ENCODE measurements at places on chromosomes 1 and 21.
A peak's percentile ranks its signal among the peaks of the same experiment; 100 is the strongest.

- no peak overlapping the region for H3K27ac ChIP-seq
- H3K36me3 ChIP-seq = no peaks in the 10 kb centered on the region
- no peaks in the 10 kb centered on the region for H3K4me1 ChIP-seq
- no peak overlapping the region for H3K4me3 ChIP-seq
Measured at GRCh38 chr1:84693785-84694184, 3.5 kb upstream of the SSX2IP start.

GRCh38 chr1:48677306-48678287, 99.1 kb downstream of the BEND5 start:
- no peaks in the 10 kb centered on the region for H3K36me3 ChIP-seq
- peaks cover 4% of the 10 kb centered on the region for H3K4me1 ChIP-seq
- peak; percentile 54 for DNase-seq
- H3K27ac ChIP-seq = no peak overlapping the region
- H3K4me3 ChIP-seq = no peak overlapping the region

DNA sequence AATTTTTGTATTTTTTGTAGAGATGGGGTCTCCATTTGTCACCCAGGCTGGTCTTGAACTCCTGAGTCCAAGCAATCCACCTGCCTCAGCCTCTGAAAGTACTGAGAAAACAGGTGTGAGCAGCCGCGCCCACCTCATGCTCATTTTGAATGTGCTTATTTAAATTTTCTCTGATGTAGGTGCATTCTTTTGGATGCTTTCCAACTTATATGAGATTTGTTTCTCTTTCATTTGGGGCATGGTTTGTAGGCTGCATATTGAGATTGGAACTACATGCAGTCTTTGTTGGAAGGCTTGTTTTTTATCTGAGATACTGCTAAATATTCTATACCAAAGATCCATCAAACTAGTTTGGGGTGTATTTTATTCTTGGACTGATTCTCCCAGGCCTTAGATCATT, 81.0 kb upstream of the IVNS1ABP start:
- peaks cover 3% of the 10 kb centered on the region for H3K4me1 ChIP-seq
- no peak for DNase-seq
- H3K4me3 ChIP-seq = no peak overlapping the region

- no peaks in the 10 kb centered on the region for H3K27me3 ChIP-seq
- H3K4me3 ChIP-seq = peak overlapping the region; percentile 88
- peaks cover 57% of the 10 kb centered on the region for H3K36me3 ChIP-seq
- DNase-seq = no peak
Measured at GRCh38 chr1:156213644-156213966, 798 bp downstream of the PMF1 start.

GRCh38 chr1:89462250-89462649, 62.4 kb upstream of the LRRC8B start:
- H3K27me3 ChIP-seq = no peaks in the 10 kb centered on the region
- H3K4me3 ChIP-seq = no peak overlapping the region
- H3K36me3 ChIP-seq = no peaks in the 10 kb centered on the region
- no peak for DNase-seq
- no peaks in the 10 kb centered on the region for H3K4me1 ChIP-seq

DNA sequence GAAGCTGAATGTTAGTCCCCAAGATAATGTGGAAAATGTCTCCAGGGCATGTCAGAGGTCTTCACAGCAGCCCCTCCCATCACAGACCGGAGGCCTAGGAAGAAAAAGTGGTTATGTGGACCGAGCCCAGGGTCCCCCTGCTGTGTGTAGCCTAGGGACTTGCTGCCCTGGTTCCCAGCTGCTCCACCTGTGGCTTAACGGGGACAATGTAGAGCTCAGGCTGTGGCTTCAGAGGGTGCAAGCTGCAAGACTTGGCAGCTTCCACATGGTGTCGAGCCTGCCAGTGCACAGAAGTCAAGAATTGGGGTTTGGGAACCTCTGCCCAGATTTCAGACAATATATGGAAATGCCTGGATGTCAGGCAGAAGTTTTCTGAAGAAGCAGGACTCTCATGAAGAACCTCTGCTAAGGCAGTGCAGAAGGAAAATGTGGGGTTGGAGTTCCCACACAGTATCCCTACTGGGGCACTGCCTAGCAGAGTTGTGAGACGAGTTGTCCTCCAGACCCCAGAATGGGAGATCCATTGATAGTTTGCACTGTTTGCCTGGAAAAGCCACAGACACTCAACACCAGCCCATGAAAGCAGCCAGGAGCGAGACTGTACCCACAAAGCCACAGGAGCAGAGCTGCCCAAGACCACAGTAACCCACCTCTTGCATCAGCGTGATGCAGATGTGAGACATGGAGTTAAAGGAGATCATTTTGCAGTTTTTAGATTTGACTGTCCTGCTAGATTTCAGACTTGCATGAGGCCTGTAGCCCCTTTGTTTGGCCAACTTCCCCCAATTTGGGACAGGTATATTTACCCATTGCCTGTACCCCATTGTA, 204.9 kb downstream of the MRPL39 start:
- DNase-seq = no peak
- H3K27me3 ChIP-seq = no peaks in the 10 kb centered on the region
- no peak overlapping the region for H3K4me3 ChIP-seq
- H3K27ac ChIP-seq = no peak overlapping the region

GRCh38 chr1:176183618-176184017, 23.5 kb downstream of the COP1 start:
- no peak overlapping the region for H3K27ac ChIP-seq
- H3K36me3 ChIP-seq = no peaks in the 10 kb centered on the region
- H3K4me3 ChIP-seq = no peak overlapping the region
- no peak for DNase-seq
- no peaks in the 10 kb centered on the region for H3K27me3 ChIP-seq

DNA sequence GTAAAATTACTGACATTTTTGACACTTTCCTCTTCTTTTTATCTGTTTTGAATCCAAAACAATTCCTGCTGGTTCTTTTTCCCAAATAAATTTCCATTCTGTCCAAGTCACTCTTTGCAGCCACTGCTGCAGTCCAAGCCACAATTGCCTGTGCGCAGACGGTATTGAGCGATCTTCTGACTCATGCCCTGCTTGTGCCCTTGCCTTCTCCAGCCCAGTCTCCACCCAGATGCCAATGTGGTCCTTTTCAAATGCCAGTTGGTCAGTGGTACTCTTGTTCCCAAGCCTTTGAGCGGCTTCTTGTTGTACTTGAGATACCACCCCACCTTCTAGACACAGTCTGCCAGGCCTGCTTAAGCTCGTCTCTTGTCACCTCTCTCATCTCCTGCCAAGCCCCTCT, 78.9 kb downstream of the CAMTA1 start:
- H3K4me1 ChIP-seq = peaks cover 24% of the 10 kb centered on the region
- no peaks in the 10 kb centered on the region for H3K27me3 ChIP-seq
- H3K27ac ChIP-seq = no peak overlapping the region

DNA sequence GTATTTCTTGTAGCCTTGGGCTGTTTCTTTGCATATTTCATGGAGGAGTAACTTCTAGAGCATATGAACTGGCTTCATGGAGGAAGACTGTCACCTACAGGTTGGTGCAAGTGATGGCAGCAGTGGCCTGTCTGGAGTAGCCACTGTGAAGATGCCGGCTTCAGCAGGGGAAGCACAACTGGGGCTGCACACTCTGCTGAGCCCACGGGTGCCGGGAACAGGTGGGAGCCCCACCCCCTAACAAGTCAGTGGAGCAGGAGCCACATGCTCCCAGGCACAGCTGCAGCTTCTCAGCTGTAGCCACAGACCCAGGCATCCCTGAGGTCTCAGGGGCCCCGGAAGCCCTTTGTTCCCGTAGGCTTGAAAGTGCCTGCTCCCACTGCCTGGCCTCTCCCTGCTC, 43.2 kb upstream of the C1orf185 start:
- H3K36me3 ChIP-seq = no peaks in the 10 kb centered on the region
- no peaks in the 10 kb centered on the region for H3K4me1 ChIP-seq
- DNase-seq = no peak
- H3K4me3 ChIP-seq = peak overlapping the region; percentile 37
- no peak overlapping the region for H3K27ac ChIP-seq

GRCh38 chr1:109365642-109366204, 32.0 kb downstream of the SORT1 start:
- no peaks in the 10 kb centered on the region for H3K27me3 ChIP-seq
- DNase-seq = no peak
- H3K4me1 ChIP-seq = no peaks in the 10 kb centered on the region
- peaks cover 8% of the 10 kb centered on the region for H3K36me3 ChIP-seq
- H3K4me3 ChIP-seq = no peak overlapping the region

- H3K27me3 ChIP-seq = no peaks in the 10 kb centered on the region
- no peak overlapping the region for H3K27ac ChIP-seq
- H3K4me1 ChIP-seq = no peaks in the 10 kb centered on the region
- DNase-seq = no peak
- H3K4me3 ChIP-seq = no peak overlapping the region
- no peaks in the 10 kb centered on the region for H3K36me3 ChIP-seq
Measured at GRCh38 chr1:89666640-89667039, 33.7 kb downstream of the LRRC8C start.

- peaks cover 5% of the 10 kb centered on the region for H3K4me1 ChIP-seq
- H3K4me3 ChIP-seq = no peak overlapping the region
- H3K27ac ChIP-seq = no peak overlapping the region
- H3K27me3 ChIP-seq = no peaks in the 10 kb centered on the region
Measured at GRCh38 chr1:219179293-219179692, 5.6 kb downstream of the LYPLAL1 start.

- no peak overlapping the region for H3K4me3 ChIP-seq
- no peaks in the 10 kb centered on the region for H3K4me1 ChIP-seq
- H3K27ac ChIP-seq = no peak overlapping the region
- DNase-seq = no peak
- no peaks in the 10 kb centered on the region for H3K27me3 ChIP-seq
- H3K36me3 ChIP-seq = no peaks in the 10 kb centered on the region
Measured at GRCh38 chr1:221456918-221457317, 285.0 kb downstream of the DUSP10 start.

DNA sequence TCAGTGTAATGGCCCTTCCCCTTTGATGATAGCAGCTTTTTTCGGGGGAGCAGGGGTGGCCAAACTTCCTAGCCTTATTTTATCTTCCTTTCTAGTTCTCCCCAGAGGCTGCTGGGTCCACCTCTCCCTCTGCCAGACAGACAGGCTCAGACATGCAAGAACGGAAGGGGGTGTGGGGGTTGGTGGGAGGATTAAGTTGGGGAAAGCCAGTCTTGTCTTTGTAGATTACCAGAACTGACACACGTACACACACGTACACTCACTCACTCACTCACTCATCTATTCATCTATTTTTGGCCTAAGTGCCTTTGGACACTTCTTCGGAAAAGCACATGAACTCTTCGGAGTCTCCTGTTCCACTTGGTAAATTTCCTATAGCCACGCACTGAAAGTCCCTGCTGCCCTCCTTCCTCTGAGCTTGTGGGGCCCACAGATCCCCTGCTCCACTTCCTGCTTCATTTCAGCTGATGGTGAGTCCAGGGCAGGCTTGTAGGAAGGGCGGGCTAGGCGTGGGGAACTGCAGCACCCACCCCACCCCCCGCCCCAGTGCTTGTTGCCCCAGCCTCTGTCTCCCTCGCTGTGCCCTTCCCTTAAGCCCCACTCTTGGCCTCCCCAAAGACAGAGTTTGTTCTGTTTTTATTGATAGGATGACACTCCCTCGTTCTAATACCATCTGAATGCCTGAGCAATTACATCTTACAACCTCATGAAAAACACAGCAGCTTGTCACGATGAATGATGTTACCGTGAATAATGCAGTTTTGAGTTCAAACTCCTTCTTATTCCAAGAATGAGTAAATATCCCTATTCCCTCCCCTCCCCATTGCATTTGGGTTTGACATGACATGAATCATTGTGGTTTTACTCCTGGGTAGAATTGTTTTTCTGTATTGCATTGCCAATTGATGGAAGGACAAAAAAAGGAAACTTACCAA, 60.7 kb upstream of the ATP5PO start:
- no peak for DNase-seq
- no peaks in the 10 kb centered on the region for H3K27me3 ChIP-seq
- no peak overlapping the region for H3K4me3 ChIP-seq
- H3K4me1 ChIP-seq = peaks cover 16% of the 10 kb centered on the region
- no peaks in the 10 kb centered on the region for H3K36me3 ChIP-seq
- H3K27ac ChIP-seq = no peak overlapping the region

DNA sequence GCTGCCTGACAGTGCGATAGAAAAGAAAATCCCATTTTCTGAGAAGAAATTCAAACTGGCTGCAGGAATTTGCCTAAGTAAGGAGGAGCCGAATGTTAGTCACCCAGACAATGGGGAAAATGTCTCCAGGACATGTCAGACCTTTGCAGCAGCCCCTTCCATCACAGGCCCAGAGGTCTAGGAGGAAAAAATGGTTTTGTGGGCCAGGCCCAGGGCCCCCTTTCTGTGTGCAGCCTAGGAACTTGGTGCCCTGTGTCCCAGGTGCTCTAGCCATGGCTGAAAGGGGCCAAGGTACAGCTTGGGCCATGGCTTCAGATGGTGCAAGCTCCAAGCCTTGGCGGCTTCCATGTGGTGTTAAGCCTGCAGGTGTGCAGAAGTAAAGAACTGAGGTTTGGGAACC, 14.6 kb downstream of the ZBTB21 start:
- no peak overlapping the region for H3K27ac ChIP-seq
- H3K4me3 ChIP-seq = no peak overlapping the region
- H3K36me3 ChIP-seq = peaks cover 96% of the 10 kb centered on the region
- H3K4me1 ChIP-seq = no peaks in the 10 kb centered on the region

- peak within 1 kb of the TSS; percentile 90 for H3K4me3 ChIP-seq
- H3K36me3 ChIP-seq = peaks cover 2% of the 10 kb centered on the region
- no peaks in the 10 kb centered on the region for H3K27me3 ChIP-seq
- DNase-seq = no peak
- peak within 1 kb of the TSS; percentile 95 for H3K27ac ChIP-seq
- H3K4me1 ChIP-seq = peaks cover 28% of the 10 kb centered on the region
Measured at GRCh38 chr1:1020000-1020404, at the start of gene AGRN. TSS of gene AGRN (plus strand) at chr1:1020120. CDS start at chr1:1020173, 53 bp downstream.

DNA sequence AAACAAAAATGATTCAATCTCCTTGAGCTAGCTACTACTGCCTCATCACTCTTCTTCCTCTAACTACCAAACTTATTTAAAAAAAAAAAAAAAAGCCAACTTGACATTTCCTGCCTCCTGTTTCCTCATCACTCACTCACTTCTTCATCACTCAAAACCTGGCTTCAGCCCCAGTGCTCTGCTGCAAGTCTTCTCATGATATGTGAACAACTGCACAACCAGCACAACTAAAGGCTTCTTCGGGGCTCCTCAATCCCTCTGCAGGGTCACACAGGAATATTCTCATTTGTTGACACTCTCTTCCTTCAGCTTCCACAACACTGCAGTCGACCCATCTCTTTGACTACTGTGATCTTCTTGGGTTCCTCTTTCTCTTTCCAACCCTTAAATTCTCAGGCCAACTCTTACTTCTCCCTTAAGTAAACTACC, 7.6 kb downstream of the MTF1 start:
- no peak for DNase-seq
- H3K27ac ChIP-seq = no peak overlapping the region
- peaks cover 77% of the 10 kb centered on the region for H3K36me3 ChIP-seq
- H3K4me3 ChIP-seq = no peak overlapping the region

- H3K27ac ChIP-seq = no peak overlapping the region
- peaks cover 15% of the 10 kb centered on the region for H3K4me1 ChIP-seq
Measured at GRCh38 chr1:109931911-109932636, 21.4 kb downstream of the CSF1 start.
